Aorta (tissue), 5 donors: ENCODE measurements at places on chromosomes 11 and 22. TPM values are rescaled to one million over a fixed set of nuclear protein-coding genes. Genes with fewer than 3 reads are reported as not detected.

- DNase-seq: no peak
Observed at GRCh38 chr11:112745973-112746372, 215.2 kb upstream of the NCAM1 start.

DNA sequence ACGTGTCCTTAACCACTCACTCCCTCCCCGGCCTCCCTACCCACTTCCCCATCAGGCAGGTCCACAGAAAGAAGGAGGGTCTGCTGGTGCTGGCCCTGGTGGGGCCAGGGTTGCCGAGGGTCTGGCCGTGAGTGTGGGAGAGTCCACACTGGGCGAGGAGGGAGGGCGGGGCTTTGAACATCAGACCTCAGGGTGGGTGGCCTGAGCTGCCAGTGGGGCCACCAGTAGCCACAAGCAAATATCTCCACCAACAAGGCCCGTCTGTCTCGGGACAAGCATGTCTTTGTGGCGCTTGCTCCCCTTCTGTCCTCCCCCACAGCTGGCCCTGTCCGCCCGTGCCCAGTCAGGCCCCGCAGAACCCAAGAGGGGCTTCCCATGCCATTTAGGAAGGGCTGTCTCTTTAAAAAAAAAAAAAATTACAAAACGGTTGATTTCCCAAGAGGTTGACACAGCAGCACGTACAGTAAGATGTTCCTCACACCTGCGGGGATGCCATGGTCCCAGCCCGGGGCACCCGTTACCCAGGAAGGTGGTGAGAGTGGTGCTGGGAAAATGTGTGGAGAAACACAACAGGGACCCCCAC is 17.7 kb upstream of the TALDO1 start:
- no peak for DNase-seq

DNA sequence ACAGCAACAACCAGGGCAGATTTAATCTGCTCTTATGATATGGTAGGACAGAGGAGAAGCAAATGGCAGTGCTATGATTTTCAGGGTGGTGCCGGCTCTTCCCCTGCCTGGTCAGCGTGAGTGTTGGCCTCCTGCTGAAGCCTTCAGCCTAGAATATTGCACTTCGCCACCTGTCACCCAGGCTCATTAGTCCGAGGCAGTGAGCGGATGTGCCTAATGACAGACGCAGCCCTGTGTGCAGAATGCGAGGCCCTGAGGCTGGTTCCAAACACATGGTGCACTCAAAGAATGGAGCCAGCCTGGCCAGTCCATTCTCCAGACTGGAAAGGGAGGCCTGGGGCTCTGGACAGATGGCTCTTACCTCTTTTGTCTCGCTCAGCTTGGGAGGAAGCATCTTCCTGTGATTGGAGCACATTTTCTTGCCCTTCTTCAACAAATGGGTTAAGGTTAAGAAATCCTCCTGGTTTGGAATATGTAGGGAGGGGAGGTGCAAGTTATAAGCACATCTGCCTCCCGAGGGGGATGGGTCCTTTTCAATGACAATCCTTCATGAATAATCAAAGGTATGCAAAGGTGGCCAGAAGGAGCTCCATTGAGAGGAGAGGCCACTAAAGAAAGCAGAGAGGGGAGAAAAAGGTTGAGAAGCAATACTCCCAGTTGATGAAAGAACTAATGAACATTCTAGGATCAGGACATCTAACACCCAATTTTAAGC is 39.7 kb upstream of the GALNT18 start:
- DNase-seq: no peak

GRCh38 chr11:79344753-79345294 is 96.0 kb downstream of the TENM4 start:
- DNase-seq: no peak

DNA sequence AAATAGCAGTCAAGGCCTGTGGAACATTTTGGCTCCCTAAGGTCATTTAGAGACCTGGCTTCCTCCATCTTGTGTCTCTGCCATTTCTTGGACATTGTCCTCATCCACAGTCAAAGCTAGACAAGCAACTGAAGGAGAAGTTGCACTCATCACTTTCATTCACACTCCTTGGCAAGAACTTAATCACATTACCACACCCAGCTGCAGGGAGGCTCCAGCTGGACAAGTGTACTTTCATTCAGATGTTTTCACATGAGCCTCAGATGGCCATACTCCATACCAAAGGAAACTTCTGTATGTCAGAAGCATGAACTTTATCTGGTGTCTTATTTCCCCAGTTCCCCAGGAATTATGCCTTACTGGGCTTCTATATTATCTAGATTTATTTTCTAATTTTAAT is 537.4 kb downstream of the TMEM135 start:
- no peak for DNase-seq

DNA sequence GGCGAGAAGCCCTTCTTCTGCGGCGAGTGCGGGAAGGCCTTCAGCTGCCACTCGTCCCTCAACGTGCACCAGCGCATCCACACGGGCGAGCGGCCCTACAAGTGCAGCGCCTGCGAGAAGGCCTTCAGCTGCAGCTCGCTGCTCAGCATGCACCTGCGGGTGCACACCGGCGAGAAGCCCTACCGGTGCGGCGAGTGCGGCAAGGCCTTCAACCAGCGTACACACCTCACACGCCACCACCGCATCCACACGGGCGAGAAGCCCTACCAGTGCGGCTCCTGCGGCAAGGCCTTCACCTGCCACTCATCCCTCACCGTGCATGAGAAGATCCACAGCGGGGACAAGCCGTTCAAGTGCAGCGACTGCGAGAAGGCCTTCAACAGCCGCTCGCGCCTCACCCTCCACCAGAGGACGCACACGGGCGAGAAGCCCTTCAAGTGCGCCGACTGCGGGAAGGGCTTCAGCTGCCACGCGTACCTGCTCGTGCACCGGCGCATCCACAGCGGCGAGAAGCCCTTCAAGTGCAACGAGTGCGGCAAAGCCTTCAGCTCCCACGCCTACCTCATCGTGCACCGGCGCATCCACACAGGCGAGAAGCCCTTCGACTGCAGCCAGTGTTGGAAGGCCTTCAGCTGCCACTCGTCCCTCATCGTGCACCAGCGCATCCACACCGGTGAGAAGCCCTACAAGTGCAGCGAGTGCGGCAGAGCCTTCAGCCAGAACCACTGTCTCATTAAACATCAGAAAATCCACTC is 12.2 kb downstream of the ZNF74 start:
- no peak for DNase-seq

DNA sequence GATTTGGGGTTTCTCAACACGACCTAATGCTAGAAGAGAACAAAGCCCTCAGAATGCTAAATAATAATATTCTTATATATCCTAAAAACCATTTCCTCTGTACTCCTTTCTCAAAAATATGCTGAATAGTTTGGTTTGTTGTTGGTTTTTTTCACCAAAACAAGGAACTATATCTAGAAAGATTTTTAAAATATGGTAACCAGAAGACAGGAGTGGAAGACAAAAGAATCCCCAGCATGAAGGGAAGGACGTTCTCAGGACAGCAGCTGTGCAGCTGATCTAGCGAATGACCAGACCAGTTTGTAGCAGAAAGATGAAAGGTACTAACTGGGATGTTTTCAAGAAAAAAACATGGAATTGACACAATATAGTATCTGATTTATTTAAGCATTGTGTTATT is 19.3 kb downstream of the FEZ1 start:
- DNase-seq: no peak

GRCh38 chr22:41538583-41538982 is 5.7 kb downstream of the POLR3H start:
- no peak for DNase-seq

- no peak for DNase-seq
Observed at GRCh38 chr22:36069368-36069767, 40.7 kb upstream of the RBFOX2 start.

DNA sequence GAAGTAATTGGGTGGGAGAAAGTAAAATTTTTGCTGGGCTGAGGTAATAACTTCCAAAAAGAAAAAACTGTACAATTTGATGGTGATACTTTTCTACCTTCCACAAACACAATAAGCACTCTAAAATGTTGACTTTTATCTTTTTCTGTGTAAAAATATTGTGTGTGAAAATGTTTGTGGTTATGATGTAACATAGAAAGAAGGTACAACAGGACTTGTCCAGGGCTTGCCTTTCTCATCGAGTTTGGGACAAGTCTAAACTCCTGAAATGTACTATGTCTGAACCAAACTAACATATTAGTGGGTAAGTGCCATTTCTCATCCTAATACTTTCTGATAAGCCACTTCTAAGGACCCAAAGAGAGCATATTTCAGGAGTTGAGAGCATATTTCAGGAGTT is 174.2 kb upstream of the PDGFD start:
- DNase-seq: no peak

- DNase-seq: no peak
Observed at GRCh38 chr11:43735961-43736360, 55.4 kb downstream of the HSD17B12 start.

DNA sequence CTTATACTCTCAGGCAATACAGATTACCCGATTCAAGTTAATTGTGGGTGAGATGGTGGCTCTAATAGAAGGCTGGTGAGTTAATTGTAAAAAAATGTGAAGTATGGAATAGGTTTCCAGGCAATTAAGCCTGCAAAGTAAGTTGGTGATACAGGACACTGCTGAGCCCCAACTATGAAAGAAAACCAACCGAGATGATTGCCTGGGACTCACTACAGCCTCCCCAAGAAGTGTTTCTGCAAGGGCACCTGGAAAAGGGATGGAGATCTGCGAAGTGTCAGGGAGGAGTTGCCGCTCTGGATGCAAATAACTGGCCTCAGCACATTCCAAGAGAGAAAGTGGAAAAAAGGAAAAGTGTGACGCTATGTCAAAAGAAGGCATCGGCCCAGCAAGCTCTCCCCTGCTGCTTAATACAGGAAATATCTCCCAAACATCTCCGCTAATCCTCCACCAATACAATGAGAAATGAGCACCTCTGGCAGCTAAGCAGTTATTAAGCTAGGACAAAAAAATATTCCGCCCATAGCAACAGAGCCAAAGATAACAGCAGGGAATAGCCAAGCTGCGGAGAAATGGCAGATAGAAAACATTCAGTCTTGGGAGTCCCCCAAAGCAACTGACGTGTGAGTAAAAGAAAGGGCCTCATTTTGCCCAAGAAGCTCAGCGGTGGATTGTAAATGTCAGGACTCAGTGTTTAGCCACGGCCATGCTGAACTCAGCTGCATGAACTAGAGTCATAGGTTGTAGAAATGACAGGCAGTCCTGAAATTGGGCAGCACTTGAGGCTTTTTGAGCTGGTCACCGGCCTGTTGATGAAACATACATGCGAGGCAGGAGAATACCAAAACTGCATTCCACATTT is 133.7 kb downstream of the SNX19 start:
- no peak for DNase-seq

GRCh38 chr11:45313171-45313865 is 27.2 kb upstream of the SYT13 start:
- no peak for DNase-seq

DNA sequence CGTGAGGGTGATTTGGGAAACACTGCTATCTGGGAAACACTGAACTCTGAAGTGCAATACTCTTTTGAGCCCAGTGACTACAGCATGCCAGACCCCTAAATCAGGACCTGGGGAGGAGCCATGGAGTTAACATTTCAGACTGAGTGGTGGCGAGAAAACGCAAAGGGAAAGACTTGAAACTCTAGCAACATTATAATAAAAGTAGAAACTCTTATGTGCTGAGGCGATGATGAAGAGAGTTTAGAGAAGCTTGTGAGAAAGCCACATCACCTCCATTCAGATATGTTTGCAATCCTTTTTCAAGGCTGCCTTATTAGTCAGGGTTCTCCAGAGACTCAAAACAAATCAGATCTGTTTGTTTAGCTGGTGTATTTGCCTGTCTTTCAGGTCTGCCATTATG is 1.9 kb downstream of the FEN1 start:
- peak; percentile 1 for DNase-seq

GRCh38 chr11:81030186-81030585 is 1589.4 kb upstream of the TENM4 start:
- DNase-seq: no peak

- peak; percentile 86 for DNase-seq
Observed at GRCh38 chr11:34053161-34053686, 1.7 kb downstream of the CAPRIN1 start.

- DNase-seq: no peak
Observed at GRCh38 chr22:32413719-32414118, 1.7 kb upstream of the RTCB start.

GRCh38 chr11:116931206-116931953 is 94.0 kb upstream of the APOA1 start:
- no peak for DNase-seq

DNA sequence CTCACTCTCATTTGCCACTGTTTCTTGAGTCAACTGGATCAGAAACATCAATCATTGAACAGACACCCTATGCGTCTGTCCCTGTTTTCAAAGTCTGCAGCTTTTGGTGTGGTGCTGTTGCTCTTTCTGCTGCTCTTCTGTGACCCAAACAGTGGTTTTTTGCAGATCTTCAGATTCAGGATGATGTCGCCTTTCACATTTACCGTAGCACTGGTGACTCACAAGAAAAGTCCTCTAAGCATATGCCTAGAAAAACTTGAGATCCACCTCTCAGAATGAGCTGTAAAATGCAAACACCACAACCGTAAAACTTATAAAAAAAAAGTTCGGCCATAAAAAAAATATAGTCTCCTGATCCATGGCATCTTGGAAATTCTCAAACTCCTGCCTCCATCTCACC is 400.4 kb downstream of the NTM start:
- no peak for DNase-seq

DNA sequence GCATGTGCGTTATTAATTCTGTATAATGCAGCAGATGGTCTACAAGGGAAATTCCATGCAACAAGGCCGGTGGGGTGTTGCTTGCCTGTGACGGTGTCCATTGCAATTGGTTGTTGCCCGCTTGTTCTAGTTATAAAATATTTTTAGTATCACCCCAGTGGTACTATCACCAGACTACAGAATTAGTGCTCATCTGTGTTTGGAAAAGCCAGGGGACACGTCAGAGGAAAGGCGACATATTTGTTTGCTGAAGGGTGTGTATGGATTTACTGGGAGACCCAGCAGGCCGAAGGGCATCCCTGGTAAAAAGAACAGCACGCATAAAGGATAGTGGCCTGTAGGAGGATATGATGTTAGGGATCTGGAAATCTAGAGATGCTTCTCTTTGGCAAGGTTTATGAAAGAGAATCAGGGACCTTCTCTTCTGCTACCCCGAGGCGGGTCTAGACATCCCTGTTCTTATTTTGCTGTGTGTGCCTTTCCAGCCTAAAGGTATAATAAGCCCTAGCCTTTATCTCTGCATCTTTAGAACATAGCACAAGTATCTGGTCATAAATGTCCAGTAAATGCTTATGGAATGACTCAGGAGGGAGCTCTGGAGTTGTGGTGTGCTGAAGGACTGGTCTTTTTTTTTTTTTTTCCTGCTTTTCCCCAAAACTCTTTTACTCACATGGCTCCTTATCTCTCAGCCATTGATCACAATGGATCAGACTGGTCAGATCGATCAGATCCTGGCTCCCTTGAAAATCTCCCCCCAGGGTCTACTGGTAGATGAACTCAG is 90.9 kb downstream of the LDLRAD3 start:
- no peak for DNase-seq

- no peak for DNase-seq
Observed at GRCh38 chr11:126918556-126918955, 82.0 kb downstream of the KIRREL3 start.

The ALDH3B1 gene
- polyA plus RNA-seq: 9.1 TPM

The MRGPRX3 gene
- polyA plus RNA-seq: not detected

The BBOX1 gene
- not detected for polyA plus RNA-seq

The TSGA10IP gene
- polyA plus RNA-seq: not detected

The P2RY2 gene
- 0.54 TPM for polyA plus RNA-seq

The MS4A7 gene
- 7.9 TPM for polyA plus RNA-seq

The GP1BB gene
- 29.7 TPM for polyA plus RNA-seq

The IRAG1 gene
- polyA plus RNA-seq: 92.3 TPM
